ENCODE measurements at places on chromosomes 7 and 10.

DNA sequence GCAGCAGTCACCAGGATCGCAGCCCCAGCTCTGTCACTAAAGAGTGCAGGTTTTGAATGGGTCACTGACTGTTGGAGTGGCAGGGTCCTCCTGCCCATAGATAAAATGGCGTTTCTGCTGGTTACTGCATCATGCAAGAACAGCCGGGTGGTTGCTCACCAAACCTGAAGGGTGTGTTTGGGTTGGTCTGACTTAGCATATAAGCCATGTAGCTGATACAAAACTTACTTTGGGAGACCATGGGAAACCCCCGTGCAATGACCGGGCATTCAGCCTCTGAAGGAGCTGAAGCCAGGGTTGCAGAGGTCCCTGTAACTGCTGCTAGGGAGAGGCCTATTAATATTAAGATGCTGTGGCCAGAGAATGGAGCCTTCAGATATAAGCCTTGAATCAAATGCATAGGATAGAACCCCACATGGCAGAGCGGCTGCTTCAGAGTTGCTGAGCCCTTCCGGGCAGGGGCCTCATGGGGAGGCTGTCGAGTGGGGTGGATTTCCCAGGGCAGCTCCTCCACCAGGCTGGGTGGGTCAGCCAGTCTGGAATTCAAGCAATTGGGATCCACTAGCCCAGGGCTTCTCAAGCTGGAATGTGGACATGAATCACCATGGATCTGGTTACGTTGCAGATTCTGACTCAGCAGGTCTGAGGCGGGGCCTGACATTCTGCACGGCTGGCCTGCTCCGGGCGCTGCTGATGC, 70.9 kb upstream of the CTBP2 start:
- no peak for DNase-seq

GRCh38 chr7:114934086-114934485, 12.2 kb downstream of the MDFIC start:
- DNase-seq, result no peak

DNA sequence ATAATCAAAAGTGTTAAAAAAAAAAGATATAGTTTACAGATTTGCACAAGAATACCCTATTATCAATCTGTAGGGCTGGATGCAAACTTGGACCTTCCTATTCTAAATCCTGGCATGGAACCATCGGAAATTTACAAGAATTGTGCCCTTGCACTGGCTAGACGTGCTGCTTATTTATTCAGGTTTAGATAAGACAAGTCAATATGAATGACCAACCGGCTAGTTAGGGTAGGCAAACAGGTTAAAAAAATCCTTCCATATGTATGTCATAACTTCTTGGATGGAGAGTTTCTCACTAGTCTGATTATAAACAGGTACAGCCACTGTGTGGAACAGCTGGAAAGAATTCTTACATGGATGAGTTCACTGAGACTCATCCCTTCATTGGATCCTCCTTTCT, 41.4 kb downstream of the PKD1L1 start:
- DNase-seq, result no peak

GRCh38 chr7:82017334-82017943, 247.6 kb upstream of the HGF start:
- no peak for DNase-seq

GRCh38 chr7:132397070-132397469, 179.2 kb downstream of the PLXNA4 start:
- DNase-seq, result no peak

DNA sequence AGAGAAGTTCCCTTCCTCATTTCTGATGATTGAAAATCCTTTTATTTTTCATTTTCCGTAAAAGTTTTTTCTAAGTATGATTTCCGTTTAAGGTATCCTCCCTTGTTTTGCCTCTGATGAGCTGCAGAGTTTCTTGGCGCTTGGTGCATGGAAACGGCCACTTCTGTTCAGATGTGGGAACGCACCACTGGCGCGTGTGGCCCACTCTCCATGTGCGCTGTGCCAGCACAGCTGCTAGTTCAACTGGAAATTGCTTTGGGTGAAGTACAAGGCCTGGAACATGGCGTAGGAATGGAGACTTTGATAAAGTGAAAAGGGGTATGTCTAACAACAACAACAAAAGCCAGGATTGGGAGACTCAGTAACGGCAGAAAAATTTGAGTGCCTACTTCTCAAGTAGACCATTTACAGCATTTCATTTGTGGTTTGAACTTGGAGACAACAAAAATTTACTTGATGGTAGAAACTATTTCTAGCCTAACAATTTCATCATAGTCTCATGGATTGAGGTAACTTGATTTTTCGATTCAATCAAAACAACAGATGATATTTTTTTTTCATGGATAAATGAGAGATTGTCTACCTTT, 364.2 kb downstream of the SUGCT start:
- no peak for DNase-seq

DNA sequence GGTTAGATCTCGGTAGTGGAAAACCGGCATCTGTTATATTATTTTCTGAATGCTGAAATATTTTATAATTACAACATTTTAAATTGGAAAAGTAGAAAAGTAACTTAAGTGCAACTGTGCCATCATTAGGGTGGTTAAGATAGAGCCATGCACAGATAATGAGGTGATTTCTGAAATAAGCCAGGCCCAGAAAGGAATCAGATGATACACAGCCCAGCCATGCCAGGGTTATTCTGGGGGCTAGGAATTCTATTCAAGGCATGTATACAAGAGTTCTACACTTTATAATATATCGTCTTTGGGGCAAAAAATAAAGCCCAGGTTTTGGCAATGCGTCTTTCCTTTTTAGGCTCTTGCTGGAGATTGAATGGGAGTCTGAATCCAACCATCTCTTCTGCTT, 128.7 kb downstream of the ITGB8 start:
- no peak for DNase-seq

DNA sequence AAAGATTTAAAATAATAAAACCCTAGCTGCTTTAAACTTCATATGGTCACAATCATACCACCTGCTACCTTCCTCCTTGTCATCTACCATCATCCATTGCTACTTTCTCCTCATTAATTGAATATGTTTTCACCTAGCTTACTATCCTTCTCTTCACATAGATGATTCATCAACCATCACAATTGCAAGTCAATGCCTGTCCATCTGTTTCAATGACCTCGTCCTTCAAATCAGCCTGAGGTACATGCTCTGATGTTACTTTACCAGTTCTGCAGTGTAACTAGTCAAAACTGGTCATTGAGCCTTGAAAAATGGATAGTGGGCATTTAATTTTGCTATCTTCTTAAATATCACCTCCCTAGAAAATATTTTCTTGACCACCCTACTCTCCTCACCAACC, 164.7 kb downstream of the SEMA3E start:
- DNase-seq, result no peak

GRCh38 chr7:140155428-140155827, 21.4 kb downstream of the KDM7A start:
- no peak for DNase-seq

DNA sequence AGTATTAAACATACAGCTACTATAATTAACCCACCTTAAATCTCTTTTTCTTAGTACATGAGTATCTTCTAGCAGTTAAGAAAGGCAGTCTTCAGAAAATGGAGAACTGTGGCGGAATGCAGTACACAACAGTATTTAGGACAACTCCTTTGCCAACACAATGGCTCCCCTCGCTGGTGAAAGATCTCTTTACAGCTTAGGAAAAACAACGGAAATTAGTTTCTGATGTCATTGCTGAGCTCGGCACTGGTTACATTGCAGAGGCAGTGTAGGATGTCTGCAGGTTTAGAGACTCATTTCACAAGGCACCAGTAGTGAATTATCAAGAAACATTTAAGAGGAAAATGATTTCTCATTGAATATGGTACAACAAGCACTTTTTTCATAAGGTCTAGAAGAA, 43.4 kb downstream of the GLRX3 start:
- no peak for DNase-seq

DNA sequence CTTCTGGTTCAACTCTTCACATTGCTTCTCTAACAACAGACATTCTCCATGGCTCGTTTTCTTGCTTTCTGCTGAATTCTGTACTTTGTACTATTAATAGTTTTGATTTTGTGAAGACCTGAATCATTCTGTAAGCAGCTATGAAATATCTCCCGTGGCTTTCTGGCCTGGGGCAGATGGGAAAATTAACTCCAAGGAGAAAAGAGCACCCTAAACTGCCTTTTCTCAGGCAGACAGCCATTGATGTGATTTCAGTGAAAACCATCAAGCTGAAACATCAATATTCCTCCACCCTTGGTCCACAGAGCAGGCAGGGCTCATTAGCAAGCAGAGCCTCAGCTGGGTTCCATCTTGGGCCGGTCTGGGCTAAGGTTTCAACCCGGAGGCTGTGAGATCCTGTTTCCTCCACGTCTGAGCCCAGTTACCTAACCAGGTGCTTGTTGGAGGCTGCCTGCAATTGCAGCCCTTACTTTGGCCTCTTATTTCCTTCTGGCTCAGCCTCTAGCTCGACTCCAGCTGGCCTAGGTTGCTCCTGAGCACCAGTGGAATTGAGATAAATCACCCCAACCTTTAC, 21.1 kb upstream of the EZH2 start:
- DNase-seq, result no peak

- DNase-seq, result no peak
These were observed 20.6 kb downstream of the NPY start for GRCh38 chr7:24304494-24305095.

- no peak for DNase-seq
These were observed 896.9 kb downstream of the SORCS1 start for GRCh38 chr10:106267591-106267990.

DNA sequence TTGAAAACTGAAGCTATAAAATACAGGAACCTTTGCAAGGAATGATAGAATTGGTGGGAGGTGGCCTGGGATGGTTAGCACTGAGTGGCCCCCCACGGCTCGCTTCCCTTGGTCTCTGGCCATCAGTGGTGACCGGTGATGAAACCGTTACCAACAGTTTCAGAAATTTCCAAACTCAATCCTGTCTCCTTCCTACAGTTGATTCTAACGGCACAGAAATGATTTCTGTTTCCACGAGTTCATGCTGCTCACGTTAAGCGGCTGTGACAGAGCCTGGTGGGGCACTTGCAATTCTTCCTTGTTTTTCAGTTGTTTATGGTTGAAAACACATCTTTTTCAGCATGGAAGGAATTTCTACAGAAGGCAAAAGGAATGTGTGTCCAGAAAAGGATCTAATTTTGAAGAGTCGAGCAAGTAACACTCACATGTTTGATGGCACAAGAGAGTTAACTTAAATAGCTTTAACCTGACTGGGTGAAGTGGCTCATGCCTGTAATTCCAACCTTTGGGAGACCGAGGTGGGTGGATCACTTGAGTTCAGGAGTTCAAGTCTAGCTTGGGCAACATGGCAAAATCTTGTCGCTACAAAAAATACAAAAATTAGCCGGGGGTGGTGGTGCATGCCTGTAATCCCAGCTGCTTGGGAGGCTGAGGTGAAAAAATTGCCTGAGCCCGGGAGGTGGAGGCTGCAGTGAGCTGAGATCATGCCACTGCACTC, 100.1 kb downstream of the DNAJB6 start:
- DNase-seq, result no peak

DNA sequence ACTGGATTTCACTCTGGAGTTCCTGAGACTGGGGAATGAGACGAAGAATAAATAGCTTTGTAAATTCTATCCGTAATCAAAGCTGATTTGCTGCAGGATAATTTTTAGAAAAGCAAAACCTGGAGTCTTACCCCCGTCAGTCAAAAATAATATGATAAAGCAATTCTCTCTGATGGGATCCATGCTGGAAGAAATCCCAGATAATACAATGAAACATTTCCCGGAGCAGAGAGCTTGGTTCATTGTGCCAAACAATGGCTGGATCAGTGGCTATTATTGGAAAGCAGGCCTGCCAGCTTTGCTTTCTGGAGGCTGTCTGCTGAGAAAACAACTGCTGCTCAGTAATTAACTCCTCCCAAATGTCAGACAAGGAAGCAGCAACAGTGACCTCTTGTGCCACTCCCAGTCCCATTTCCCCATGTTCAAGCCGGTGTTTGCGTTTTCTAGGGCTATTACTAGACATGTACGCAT, 609.4 kb upstream of the PCDH15 start:
- DNase-seq, result no peak

DNA sequence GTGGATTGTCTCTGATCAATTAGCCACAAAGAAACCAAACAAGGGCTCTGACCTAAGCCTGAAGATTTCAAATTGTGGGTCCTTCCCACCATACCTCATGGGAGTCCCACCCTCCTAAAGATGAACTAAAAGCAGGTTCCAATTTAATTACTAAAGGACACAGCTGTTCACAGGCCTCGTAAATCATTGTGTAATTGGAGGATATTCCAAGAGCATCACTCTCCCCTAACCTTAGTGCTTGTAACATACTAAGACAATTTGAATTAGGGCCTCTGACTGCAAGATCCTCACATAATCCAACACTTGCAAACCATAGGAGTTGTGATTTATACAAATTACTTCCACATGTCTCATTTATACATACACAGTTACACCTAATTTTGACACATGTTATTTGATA, 44.4 kb downstream of the FOXI2 start:
- DNase-seq, result no peak

GRCh38 chr10:119550827-119551226, 8.3 kb upstream of the RGS10 start:
- DNase-seq, result no peak

- DNase-seq, result no peak
These were observed 85.2 kb downstream of the IGF2BP3 start for GRCh38 chr7:23385140-23385539.

DNA sequence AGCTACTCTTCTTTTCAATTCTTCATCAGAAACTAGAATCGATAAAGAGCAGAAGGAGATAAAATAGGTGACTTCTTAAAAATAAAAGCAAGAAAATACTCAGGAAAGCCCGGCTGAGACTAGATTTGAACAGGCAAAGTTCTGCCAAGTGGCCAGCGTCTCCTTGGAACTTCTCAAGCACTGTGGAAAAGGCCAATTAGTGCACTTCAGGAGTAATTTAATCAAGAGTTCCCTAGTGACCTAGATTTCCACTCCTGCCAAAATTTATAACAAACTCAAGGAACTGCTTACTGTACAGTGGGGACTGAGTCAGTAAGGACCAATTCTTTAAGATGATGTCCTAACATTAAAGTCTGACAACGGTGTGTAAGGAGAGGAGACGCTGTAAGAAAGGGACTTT, 57.3 kb downstream of the CHCHD3 start:
- DNase-seq, result no peak

GRCh38 chr7:78350926-78351325, 552.4 kb downstream of the PHTF2 start:
- DNase-seq, result no peak
